Liver (tissue), 10 donors: ENCODE measurements at places on chromosomes 16 and 17. TPM values are rescaled to one million over a fixed set of nuclear protein-coding genes. Genes with fewer than 3 reads are reported as not detected.

DNA sequence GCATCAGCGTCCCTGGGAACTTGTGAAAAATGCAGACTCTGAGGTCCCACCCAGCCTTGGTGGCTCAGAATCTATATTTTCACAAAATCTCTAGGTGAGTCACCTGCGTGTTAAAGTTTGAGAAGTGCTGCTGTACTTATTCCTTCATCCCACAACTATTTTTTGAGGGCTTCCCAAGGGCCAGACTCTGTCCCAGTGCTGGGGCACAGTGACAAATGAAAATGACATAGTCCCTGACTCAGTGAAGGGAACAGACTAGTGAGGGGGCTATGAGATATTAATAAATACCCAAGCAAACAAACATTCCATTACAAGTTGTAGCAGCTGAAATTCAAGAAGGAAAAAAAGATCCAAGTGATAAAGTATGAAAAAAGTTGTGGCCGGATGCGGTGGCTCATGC is 9.9 kb upstream of the EMP2 start:
- no peak for DNase-seq

DNA sequence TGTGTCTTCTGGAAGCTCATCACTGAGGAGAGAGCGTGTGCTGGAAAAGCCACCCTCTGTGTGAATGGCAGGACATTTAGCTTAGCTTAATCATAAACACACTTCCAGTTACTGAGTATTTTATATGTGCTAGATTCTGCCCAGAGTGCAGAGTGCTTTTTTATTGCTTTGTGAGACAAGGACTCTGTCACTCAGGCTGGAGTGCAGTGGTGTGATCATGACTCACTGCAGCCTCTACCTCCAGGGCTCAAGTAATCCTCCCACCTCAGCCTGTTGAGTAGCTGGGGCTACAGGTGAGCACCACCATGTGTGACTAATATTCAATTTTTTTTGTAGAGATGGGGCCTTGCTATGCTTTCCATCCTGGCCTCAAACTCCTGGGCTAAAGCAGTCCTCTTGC is 61.4 kb upstream of the IRX3 start:
- no peak for DNase-seq

NLRC3 gene
- 0.58 TPM for polyA plus RNA-seq

KCNJ2 gene
- 0.50 TPM for polyA plus RNA-seq

MT3 gene
- not detected for polyA plus RNA-seq

SGCA gene
- polyA plus RNA-seq = 0.31 TPM

GRCh38 chr17:71666047-71666446 is 454.8 kb upstream of the SOX9 start:
- DNase-seq = no peak

DNA sequence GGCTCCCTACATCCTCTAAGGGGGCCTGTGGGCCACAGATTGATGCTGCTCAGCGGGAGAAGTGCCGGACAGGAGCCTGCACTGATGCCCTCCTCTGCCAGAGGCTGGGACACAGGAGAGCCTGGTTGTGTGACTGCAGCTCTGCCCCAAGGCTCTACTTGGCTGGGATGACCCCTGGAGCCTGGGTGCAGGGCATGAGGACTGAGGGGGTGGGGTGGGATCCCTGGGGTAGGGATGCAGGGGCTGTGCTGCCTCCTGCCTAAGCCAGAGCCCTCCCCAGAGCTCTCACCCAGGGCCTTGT is 577 bp downstream of the EVPLL start:
- DNase-seq = no peak

PABPN1L gene
- not detected for polyA plus RNA-seq

DNA sequence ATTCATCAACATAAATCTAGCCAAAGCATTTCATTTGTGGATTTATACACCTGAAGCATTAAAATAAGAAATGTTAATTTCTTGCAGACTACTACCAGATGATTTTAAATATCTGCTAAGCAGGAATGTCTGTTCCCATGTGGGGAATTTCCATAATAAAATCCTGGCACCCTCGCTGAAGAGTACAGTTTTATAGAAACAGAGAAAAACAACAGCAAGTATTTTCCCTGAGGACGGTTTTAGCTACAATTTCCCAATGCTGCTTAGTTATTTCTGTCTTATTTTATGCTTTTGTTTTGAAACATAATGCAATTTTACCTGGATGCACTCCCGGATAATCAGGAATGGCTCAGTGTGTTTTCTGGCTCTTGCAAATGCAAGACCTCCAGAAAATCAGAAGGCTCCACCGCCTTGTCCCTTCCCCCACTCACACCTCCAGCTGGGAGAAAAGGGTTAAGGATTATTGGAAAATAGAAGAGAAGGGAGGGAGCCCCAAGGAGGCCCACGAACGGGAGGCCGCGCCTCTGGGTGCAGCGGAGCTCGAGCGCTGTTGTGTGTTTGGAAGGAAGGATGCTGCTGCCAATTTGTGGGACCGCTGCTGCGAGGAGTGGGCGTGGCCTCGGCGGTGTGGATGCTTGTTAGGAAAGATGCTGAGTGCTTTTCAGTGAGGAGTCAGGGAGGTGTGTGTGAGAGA is at the start of gene CNTNAP4:
Gene CNTNAP4, plus strand, starts transcription at position 657 of the 694 bp plus-strand sequence. CDS start 262 bp downstream, outside the sequence.
- DNase-seq = no peak
